Stromal cell of bone marrow (primary cell): ENCODE measurements at places on chromosomes 5 and 9.

- DNase-seq: no peak
These were observed 909 bp downstream of the SLC36A1 start for GRCh38 chr5:151448038-151448985.

DNA sequence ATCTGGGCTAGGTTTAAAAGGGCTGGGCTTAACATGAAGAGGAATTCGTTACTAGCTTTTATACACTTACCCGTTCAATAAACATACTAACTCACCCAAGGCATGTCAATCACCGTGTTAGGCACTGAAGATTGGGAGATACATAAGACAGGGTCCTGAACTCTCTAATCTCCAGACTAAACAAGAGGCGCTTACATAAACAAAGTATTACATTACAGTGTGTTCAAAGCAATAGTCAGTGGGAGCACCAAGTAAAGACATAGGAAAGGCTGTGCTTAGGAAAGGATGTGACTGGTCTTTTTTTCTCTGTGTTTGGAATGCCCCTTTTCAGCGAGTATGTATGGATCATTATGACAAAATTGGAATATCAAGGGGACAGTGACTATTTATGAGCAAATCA, 203.6 kb upstream of the ADRA1B start:
- DNase-seq: no peak

- DNase-seq: no peak
These were observed 19.3 kb upstream of the SLC25A51 start for GRCh38 chr9:37923118-37923795.

- DNase-seq: no peak
These were observed 4.8 kb downstream of the LHX2 start for GRCh38 chr9:124016175-124017050.

DNA sequence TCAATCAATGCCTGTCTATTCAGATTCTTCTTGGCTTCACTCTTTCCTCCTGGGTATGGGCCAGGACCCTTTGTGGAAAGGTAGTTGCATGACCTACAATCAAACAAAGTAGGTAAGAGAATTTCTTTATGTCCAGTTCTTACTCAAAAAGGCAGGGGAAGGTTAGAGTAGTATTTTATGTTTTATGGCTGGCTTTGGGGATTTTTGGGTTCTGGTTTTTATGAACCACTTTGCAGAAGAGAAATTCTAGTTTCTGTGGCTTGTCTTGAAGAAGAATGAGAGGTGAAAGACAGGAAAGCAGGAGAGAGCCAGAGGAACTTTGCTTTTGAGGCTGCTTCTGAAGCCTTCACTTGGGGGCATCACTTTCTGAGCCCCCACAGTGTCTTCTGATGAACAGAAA, 14.7 kb upstream of the CRHBP start:
- no peak for DNase-seq

DNA sequence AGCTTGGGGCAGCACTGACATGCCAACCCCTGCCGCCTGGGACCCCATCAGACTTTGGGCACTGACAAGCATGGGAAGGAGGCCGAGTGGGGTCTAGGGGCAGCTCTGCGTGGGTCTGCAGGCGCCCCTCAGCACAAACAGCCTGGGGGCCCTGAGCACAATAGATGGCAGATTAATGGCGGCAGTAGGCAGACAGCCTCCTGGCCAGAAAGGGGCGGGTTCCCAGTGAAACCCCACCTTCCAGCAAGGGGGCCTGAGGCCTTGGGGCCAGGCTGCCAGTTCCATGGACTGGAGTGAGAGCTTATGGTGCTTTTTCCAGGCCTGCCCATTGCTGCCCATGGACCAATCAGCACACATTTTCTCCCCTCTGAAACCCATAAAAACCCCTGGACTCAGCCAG, 2031.2 kb downstream of the EFNA5 start:
- DNase-seq: no peak

- no peak for DNase-seq
These were observed 84.7 kb upstream of the MAST4 start for GRCh38 chr5:66511491-66511890.

GRCh38 chr9:136403915-136404800, 4.2 kb upstream of the SNAPC4 start:
- no peak for DNase-seq

DNA sequence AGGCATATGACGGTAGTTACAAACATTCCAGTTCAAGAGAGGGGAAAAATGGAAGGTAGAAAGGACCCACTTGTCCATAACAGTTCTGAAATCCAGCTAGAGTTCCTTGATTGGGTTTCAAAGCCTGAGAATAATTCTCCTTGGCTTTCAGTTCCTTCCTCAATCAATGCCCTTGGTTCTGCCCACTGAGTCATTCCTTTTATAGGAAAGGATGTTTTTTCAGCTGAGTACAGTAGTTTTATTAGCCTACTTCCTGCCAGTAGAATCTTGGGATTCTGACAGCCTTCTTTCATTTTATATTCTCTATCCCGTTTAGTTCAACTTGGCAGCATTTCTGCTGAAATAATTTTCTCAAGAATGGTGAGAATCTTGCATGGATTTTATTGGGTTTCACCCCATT, 386.9 kb upstream of the SMC2 start:
- DNase-seq: no peak

GRCh38 chr5:2741956-2742355, 9.5 kb downstream of the IRX2 start:
- DNase-seq: no peak

DNA sequence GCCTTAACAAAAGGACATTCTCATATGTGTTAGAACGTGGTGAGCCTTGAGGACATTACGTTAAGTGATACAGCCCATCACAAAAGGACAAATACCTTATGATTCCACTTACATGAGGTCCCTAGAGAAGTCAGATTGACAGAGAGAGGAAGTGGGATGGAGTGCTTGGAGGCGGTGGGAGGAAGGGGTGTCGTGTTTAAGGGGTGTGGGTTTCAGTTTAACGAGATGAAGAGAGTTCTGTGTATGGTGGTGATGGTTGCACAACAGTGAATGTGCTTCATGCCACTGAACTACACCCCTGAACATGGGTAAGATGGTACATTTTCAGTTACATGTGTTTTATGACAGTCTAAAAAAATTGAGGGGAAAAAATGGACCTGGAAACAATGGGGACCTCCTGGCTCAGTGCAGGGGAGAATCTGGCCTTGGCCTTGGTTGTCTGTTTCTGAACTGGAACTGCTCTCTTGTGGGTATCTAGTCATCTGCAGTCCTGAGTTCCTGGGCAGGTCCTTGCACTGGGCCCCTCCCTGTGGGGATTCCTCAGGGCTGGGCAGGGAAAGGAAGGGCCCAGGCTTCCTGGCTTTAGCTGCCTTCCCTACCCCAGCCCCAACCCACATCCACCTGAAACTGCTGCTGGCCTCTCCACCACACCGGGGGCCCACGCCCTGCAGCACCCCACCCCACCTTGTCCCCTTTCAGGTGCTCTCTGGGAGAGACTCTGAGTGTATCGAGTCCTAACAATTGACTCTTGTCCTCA, 17.8 kb downstream of the LRRC8A start:
- DNase-seq: no peak

- no peak for DNase-seq
These were observed 96.1 kb downstream of the OTULIN start for GRCh38 chr5:14760548-14761002.

DNA sequence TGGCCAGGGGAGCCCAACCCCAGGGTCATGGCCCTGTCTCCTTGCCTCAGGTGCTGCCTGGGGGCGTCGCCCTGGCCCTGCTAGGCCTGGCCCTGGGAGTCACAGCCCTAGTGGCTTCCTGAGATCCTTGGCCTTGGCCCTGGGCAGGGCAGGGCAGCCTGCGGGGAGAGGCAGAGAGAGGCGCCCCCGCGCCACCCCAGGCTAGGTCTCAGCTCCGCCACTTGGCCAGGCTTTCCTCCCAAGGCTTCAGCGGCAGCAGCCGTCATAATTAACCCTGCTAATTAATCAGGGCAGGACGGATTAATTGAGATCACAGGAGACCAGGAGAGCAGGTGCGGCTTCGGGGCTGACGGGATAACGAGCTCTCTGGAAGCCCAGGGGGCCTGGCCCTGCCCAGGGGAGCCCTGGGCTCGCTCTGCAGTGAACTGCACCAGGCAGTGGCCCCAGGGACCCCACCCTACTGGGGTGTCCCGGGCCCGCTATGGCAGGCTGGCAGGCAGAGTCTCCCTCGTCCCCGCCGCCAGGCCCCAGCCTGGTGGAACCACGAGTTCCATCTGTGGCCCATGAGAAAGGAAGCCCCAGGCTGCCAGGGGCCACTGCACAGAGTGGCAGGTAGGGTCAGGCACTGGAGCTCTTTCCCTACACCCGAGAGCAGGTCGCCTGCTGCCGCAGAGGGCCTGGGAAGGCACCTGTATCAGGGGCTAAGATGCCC, 269.6 kb downstream of the PBX3 start:
- no peak for DNase-seq

DNA sequence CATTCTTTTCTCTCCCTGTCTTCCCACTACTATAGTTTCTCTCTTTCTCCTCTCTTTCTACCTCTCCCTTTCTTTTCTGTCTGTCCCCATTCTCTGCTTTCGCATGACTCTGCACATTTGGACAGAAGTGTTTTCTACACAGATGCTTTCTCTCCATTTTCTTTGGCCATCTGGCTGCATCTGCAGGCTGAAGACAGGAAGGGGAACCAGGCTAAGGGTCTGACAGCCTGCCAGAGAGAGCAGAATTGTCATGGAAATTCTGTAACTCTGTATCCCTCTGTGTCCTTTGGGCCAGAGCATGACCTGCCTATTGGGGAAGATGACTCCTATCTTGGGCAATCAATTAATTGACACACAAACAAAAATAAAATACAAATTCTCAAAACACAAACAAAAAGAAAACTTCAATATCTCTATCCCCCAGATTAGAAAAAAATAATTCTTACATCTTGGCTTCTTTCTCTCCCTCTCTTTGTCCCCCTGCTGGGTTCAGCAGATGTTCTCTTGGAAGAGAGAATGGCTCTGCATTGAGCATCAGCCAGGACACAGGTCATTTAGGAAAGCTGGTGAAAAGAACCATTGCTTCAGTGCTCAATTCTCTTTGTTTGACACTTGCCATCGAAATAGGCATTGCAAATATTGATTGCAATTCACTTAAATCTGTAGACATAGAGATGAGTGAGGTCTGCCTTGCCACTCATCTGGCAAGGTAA, 415.9 kb upstream of the KLF4 start:
- DNase-seq: no peak

GRCh38 chr5:129099184-129099569, 4.6 kb downstream of the ISOC1 start:
- no peak for DNase-seq

DNA sequence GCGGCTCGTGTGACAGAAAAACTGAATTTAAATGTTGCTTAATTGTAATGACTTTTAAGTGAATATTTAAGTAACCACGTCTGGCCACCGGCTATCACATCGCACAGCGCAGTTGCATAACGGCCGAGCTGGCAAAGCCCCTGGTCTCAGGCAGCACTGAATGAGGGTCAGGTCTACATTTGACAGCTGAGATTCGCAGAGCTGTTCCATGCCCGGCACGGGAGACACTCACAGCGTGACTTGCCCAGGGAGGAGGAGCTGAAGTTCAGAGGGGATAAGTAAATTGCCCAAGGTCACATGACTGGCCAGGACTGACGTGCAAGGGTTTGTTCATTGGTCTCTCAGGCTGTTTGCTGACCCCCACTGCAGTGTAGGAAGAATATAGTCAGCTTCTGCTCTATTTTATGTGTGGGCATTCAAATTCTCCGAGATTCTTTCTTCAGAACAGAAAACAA, 17.4 kb upstream of the COL5A1 start:
- DNase-seq: no peak

- no peak for DNase-seq
These were observed 54.9 kb downstream of the RICTOR start for GRCh38 chr5:39019254-39019653.

GRCh38 chr9:77013206-77013931, 6.1 kb upstream of the FOXB2 start:
- no peak for DNase-seq

DNA sequence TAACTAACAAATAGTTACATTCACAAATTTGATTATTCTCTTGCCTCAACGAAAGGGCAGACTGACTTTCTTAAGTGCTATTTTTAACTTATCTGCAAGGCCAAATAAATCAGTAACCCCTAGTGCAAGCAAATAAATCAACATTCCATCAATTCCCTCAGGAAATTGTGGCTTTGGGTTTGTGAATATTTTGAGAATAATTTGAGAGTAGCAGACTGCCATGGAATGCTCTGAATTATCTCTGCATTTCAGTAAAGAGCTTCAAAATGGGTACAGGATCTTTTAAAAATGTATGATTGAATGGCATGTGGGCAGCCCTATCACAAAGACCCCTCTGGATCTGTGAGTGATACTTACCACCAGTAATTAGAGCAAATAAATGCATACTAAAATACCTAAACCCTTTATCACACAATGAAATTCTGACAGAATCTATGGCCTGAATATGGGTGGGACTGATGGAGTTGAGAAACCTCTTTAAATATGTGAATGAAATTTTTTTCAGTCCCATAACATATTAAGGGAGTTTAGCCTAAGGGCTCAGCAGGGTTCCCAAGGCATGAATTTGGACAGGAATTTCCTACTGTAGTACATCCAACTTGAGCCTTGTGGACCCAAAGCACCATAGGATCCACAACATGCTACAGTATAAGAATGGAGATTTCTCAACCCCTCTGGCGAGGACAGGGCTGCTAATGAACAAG, 92.5 kb upstream of the ITGA2 start:
- DNase-seq: peak; percentile 54

GRCh38 chr5:151051931-151052608, 28.8 kb downstream of the TNIP1 start:
- DNase-seq: no peak

DNA sequence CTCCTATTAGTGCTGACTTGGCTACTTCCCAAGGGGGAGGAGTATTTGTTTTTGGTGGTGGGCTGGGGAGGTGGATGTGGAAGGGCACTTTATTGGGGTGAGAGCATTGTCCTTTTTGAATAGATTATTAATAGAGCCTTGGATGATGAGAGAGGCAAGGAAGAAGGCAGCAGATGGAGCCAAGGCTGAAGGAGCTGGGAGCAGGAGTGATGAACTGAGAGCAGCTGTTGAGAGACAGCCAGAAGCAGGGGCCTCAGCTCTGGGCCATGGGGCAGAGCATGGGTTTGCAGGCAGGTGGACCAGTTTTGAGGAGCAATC, 29.6 kb downstream of the RGS3 start:
- DNase-seq: no peak
